ENCODE measurements at places on chromosomes 4 and X.

DNA sequence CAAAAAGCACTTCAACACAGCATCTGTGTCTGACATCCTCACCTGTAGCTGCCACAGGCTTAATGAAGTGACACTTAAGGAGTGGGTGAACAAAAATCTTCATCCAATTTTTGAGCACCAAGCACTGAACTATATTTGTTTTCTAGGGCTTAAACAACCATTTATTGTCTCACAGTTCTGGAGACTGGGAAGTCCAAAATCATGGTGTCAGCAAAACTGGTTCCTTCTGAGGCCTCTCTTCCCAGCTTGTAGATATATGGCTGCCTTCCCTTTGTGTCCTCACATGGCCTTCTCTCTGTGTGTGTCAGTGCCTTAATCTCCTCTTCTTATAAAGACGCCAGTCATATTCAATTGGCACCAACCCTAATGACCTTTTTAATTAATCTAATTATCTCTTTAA is 189.2 kb upstream of the CLNK start:
- DNase-seq = no peak

DNA sequence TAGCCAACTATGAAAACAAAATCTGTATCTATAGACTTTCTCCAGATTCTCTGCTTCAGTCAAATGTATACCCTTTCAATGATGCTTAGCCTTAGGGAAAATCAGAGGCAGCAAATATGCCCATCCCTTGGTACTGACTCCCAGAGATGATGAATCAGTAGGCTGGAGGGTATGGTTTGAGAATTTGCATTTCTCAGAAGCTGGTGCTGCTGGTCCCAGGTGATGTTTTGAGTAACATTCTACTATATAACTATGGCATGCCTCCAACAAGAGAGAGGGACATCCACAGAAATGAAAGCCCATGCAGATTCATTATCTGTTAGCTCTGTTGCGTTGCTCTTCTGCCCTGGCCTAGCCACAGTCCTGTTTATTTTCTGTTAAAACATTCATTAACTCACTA is 13.6 kb downstream of the TNIP3 start:
- DNase-seq = no peak

DNA sequence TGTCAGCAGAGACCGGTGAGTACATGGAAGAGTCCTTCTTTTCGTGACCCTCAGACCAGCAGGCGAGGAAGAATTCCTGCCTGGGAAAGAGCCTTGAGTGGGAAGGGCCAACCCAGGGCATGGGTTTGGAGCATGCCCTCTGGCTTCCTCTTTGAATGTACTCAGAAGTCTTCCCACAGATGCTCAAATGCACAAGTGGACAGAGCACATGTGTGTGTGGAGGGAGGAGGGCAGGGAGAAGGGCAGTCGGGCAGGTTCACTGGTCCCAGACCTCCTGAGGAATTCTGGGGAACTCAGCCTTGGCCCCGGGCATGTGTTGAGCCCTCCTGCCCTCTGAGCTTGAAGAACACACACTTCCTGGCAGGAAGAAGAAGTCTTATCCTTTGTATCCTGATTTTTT is 63.2 kb upstream of the HELT start:
- no peak for DNase-seq

- no peak for DNase-seq
Observed at GRCh38 chr4:67292636-67293035, 252.7 kb downstream of the CENPC start.

Measured in stimulated activated naive CD4-positive, alpha-beta T cell treated with Interleukin-2 at 50 U/mL for 16 hours (primary cell).